Liver (tissue), 10 donors: ENCODE measurements at places on chromosomes 5 and 9. TPM values are rescaled to one million over a fixed set of nuclear protein-coding genes. Genes with fewer than 3 reads are reported as not detected.

DNA sequence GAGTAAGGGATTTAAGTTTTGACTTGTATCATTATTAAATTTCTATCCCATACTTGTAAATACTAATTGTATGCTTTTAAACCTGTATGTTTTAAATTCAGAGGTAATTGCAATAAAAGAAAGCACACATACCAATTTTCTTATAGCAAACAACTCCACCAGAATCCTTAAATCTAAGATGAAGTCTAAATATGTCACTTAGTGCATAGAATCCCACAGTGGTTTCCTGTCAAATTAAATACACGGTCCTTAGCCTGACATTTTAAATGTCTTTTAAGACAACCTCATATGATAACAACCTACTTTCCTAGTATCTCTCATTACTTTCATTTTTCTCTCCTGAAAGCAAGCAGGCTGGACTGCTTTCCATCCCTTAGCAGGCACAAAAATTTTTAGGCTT, 52.0 kb downstream of the JMY start:
- H3K27ac ChIP-seq: no peak overlapping the region
- peaks cover 9% of the 10 kb centered on the region for H3K36me3 ChIP-seq
- H3K4me3 ChIP-seq: no peak overlapping the region
- no peak for DNase-seq
- H3K27me3 ChIP-seq: no peaks in the 10 kb centered on the region

GRCh38 chr5:10457682-10458574, 16.2 kb downstream of the ROPN1L start:
- no peaks in the 10 kb centered on the region for H3K36me3 ChIP-seq
- H3K4me1 ChIP-seq: peaks cover 4% of the 10 kb centered on the region
- no peak overlapping the region for H3K4me3 ChIP-seq
- H3K27me3 ChIP-seq: no peaks in the 10 kb centered on the region
- no peak for DNase-seq

DNA sequence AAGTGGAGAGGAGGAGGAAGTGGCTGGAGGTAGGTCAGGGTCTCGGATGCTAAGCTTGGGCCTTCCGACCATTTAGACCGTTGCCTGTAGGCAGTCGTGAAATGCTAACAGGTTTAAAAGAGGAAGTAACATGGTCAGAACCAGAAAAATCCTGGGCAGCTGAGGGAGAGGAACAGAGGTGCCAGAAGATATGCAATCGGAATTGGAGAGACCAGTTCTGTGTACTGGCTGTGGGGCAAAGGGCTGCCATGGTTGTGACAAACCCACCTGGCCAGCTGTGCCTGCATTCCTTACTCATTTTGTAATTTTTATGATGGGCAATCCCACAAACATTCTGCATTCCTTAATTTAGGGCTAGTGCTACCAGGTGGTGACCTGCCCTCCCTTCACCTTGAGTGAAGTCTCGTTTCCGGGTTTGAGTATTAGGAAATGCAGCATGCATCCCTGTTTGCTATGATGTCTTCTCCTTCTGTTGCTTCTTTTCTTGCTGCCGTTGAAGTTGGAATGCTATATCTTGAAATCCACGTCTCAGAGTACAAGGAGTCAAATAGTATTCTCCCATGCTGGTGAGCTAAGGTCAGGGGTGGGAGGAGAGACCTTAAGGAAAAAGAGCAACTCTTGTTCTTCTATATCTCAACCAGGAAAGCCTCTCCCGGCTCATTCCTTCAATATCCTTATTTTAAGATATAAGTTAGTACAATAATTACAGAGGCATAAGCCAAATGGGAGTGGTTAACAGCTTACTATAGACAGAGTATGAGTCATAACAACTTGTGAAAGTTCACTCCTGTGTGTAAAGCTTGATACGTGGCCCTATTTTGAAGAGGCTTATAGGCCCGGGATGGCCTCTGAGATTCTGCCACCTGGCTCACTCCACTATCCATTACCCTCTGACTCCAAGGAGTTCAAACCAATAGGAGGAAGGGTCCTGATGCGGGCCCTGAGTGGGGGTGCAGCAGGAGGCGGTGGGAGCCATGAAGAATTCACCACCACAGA, 37.0 kb downstream of the B4GALT1 start:
- H3K4me3 ChIP-seq: no peak overlapping the region
- H3K4me1 ChIP-seq: peaks cover 52% of the 10 kb centered on the region
- no peak for DNase-seq
- peak overlapping the region; percentile 71 for H3K27ac ChIP-seq

DNA sequence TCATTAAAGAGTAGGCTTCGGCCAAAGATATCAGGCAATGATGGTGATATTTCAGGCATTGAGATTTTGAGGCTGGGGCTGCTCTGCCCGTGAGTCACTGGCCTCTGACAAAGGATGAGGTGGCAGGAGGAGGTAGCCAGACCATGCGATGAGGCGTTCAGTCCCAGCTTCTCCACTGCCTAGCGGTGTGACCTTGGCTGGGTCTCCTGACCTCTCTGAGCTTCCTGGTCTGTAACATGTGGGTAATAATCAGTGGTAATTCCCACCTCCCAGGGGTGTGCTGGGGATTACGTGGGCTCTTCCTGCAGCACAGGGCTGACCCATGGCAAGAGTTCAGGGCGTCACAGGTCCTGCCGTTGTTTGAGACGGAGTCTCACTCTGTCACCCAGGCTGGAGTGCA, 73.2 kb upstream of the RAPGEF1 start:
- no peak for DNase-seq
- H3K4me3 ChIP-seq: no peak overlapping the region
- H3K27ac ChIP-seq: no peak overlapping the region

GRCh38 chr5:169710675-169711074, 73.6 kb downstream of the DOCK2 start:
- no peaks in the 10 kb centered on the region for H3K36me3 ChIP-seq
- H3K27ac ChIP-seq: no peak overlapping the region
- H3K4me3 ChIP-seq: no peak overlapping the region
- no peaks in the 10 kb centered on the region for H3K4me1 ChIP-seq

- DNase-seq: peak; percentile 44
- H3K27me3 ChIP-seq: no peaks in the 10 kb centered on the region
- H3K36me3 ChIP-seq: no peaks in the 10 kb centered on the region
- peaks cover 12% of the 10 kb centered on the region for H3K4me1 ChIP-seq
- peak overlapping the region; percentile 80 for H3K27ac ChIP-seq
- peak overlapping the region; percentile 94 for H3K4me3 ChIP-seq
Measured at GRCh38 chr5:78295035-78295961, 800 bp upstream of the AP3B1 start.

DNA sequence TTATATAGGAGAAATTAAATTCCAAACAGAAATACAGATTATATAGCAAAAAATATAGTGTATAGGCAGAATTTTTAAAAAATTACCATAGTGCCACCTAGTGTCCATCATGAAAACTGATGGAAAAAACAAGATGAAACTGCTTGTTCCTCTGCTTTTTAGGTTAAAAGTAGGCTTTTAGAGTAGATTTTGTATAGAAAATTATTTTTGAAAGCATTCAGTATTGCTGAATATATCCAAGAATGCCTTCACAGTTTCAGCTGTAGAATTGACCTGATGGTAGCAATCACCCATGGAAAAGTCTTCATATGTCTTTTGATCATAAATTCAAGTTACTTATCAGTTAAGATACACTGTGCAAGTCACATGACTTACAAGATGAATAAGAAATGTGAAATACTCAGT, 19.7 kb downstream of the RIOK2 start:
- H3K27me3 ChIP-seq: no peaks in the 10 kb centered on the region
- H3K36me3 ChIP-seq: peaks cover 24% of the 10 kb centered on the region
- no peaks in the 10 kb centered on the region for H3K4me1 ChIP-seq
- no peak overlapping the region for H3K4me3 ChIP-seq
- no peak for DNase-seq

DNA sequence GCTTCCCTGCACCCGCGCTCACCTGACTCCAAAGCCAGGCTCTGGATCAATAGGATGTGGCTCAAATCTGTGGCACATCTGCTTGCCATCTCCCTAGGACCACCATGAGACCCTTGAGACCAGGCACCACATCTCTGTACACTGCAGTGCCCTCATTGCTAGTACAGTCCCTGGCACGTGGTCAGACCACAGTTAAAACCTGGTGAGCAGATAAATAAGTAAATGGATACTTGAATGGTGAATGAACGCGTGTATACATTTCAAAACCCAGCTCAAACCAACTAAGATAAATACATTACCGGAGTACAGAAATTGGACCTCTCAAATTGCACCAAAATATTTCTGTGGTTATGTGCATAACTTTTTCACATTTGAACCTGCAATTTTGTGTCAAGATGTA, 221.2 kb upstream of the IRX4 start:
- no peak overlapping the region for H3K4me3 ChIP-seq
- H3K4me1 ChIP-seq: no peaks in the 10 kb centered on the region
- H3K27ac ChIP-seq: no peak overlapping the region
- DNase-seq: no peak

DNA sequence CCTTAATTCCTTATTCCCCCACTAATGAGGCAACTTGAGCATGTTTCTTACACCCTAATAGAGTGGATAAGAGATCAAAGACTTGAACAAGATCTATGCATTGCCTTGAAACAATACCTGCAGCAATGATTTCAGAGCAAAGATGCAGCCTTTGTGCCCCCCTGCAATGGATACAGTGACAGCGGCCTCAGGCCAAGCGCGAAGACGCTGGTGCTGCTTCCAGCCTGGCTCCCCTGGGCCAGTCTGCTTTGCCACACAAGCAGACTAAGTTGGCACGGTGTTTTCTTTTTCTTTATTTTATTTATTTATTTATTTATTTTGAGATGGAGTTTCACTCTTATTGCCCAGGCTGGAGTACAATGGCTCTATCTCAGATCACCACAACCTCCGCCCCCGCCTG, 179.8 kb upstream of the S1PR3 start:
- no peak overlapping the region for H3K4me3 ChIP-seq
- no peak for DNase-seq
- H3K27me3 ChIP-seq: no peaks in the 10 kb centered on the region

Gene LYSMD3
- 9.1 TPM for polyA plus RNA-seq

Gene MLANA
- 0.07 TPM for polyA plus RNA-seq

Gene KIF20A
- 0.33 TPM for polyA plus RNA-seq

Gene CBY3
- polyA plus RNA-seq: not detected
